GM03348 (cell line): ENCODE measurements at places on chromosomes 3 and 15.
A peak's percentile ranks its signal among the peaks of the same experiment; 100 is the strongest.

DNA sequence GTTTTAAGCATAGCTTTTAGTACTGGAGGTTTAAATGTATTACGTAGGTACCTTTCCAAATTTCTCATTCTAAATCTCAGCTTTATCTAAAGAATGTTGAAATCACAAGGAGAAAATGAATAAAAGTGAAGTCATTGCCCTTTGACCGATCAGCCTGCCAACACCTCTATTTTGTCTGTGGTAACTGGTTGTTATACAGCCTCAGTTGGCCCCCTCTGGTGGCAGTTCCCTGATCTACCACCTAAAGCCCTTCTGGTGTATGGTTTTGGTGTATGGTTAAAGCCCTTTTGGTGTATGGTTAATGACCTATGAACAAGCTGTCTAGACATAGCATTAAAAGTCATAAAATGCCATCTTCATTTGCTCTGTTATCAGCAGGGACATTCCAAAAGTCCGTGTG, 378.2 kb upstream of the AZI2 start:
- DNase-seq: peak; percentile 40

DNA sequence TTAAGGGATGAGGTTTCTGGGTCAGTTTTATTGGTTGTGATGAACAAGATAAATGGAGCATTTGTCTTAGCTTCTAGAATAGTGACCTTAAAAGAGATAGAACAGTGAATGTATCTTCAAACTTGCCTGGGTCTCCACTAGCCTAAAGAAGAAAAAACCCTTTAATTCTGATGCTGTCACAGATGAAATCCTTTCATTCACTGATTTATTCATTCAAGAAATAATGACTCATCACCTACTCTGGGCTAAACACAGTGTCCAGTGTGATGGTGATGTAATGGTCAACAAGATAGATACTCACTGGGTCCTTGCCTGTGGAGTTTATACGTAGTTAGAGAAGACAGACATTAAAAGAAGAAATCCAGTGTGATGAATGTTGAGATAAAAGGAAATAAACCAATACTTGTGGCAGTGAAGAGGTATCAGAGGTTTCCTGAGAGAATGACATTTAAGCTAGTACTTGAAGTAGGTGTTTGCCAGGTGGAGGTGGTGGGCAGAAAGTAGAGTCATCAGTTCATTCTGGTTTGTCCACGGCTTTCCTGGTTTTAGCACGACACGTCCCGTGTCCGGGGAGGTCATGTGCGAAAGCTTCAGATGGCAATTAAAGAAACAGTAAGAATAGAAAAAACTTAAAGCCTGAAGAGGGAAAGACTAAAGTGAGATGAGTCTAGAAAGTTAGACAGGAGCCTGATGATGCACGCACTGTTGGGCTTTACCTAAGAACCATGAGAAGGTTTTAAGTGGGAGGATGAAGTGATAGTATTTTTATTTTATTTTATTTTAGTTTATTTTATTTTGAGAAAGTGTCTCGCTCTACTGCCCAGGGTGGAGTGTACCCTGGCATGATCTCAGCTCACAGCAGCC, 18.5 kb downstream of the PAK2 start:
- DNase-seq: no peak

DNA sequence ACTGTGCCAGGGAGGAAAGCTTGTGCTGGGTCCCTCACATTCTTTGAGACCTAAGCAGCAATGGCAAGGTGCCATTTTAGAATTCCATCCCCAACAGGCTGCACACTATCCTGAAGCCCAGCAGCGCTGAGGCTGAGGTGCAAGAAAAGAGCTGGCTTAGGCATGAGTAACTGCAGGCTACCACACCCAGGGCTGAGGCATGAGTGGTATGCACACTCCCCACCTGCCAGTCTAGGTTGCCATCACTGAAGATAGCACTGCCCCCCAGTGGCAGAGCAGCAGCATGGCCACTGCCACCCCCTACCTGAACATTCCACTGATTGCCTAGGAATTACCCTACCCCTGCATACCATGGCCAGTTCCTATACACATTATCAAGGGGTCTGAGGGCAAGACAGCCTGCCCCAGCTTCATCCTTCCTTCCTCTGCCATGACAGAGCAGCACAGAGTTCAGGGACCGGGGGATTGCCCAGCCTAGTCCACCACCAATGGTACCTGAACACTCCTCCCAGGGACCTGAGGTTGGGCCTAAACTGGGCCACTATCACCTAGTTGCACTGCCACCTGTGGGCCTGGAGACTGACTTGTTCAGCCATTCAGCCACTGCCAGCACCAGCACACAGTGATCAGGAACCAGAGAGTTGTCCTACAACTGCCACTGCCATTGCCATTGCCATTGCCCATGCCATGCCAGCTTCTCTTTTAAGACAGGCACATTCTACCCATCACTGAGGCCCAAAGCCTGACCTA, 129.8 kb downstream of the SATB1 start:
- DNase-seq: peak; percentile 88

GRCh38 chr15:32682977-32683630, 34.7 kb upstream of the GREM1 start:
- no peak for DNase-seq

- peak; percentile 75 for DNase-seq
Measured at GRCh38 chr3:123447749-123448517, 957 bp downstream of the ADCY5 start.

GRCh38 chr3:100175637-100176280, 61.5 kb upstream of the FILIP1L start:
- DNase-seq: no peak

DNA sequence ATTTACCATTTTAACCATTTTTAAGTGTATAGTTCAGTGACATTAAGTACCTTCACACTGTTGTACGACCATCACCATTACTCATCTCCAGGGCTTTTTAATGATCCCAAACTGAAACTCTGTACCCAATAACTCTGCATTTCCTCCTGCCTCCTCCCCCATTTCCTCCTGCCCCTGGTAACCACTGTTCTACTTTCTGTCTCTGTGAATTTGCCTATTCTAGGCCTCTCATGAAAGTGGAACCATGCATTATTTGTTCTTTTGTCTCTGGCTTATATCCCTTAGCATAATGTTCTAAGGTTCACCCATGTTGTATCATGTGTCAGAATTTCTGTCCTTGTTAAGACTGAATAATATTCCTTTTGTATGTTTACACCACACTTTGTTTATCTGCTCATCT, 154.2 kb downstream of the MECOM start:
- DNase-seq: no peak

DNA sequence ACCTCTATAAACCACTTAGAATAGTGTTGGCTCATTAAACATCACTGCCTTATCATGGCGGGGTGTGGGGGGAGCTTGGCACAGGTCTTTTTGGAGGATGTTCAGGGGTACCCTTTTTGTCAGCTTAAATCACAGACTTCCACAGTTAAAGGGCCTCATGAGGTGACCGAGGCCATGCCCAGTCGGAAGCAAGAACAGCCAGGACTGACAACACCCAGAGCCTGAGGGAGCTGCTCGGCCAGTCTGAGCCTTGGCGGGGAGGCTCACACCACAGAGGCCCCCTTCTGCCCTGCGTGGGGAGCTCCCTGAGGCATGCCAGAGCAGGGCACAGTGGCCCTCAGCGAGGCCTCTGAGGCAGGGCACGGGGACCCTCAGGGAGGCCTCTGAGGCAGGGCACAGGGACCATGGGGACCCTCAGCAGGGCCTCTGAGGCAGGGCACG, 49.5 kb downstream of the UMPS start:
- DNase-seq: no peak

- DNase-seq: no peak
Measured at GRCh38 chr3:114154321-114154821, 24.5 kb downstream of the DRD3 start.

- no peak for DNase-seq
Measured at GRCh38 chr15:76376029-76376428, 39.5 kb downstream of the ISL2 start.

- no peak for DNase-seq
Measured at GRCh38 chr3:13470894-13471574, 9.1 kb upstream of the HDAC11 start.

- peak; percentile 77 for DNase-seq
Measured at GRCh38 chr15:50145451-50145872, 26.4 kb upstream of the ATP8B4 start.

DNA sequence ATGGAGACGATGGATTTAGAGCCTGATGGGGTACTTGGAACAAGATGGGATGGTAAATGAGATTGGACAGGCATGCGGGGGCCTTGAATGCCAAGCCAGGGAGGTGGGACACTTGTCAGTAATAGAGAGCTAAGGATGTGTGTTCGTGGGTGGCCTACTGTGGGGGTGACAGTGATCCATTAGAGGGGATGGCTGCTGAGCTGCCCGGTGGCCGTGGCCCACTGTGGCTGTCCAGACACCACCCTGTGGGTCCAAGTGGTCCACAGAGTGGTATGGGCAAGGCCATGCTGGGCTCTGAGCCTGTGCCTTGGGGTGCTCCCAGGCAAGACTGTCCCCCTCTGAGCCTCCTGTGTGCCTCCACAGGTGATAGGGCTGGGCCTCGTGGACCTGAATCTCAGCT, 17.5 kb downstream of the CAND2 start:
- no peak for DNase-seq

DNA sequence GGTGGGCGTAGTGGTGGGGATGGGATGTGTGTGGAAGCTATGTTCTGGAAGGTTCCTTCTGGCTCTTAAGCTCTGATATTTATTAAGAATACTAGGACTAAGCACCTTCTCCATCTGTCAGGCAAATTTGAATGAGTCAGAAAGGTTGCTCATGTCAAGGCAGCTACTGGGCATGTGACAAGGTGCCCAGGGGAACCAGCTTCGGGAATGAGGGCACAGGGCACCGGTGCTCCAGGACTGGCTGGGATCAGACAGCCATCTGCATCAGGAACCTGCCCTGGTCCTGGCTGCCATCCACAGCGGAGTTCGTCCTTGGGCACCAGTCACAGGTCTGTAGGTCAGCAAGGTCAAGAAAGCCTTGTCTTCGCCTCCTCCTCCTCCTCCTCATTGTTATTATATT, 32.5 kb downstream of the CA12 start:
- no peak for DNase-seq

DNA sequence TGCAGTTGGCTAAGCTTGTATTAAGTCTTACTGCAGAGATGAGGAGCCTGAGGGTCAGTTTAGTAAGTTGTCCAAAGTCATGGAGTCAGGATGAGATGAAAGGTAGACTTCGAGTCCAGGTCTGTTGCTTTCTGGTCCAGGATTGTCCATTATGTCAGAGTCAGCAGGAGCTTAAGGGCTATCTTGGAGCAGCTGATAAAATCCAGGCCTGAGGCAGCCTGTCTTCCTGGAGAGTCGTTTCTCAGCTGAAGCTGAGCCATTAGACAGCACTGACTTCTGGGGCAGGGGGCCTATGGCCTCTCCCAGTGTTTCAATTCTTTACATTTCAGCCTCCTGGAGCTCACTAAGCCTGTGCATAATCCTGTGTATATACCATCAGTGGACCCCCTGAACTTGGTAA, 219.5 kb upstream of the GAP43 start:
- DNase-seq: no peak

DNA sequence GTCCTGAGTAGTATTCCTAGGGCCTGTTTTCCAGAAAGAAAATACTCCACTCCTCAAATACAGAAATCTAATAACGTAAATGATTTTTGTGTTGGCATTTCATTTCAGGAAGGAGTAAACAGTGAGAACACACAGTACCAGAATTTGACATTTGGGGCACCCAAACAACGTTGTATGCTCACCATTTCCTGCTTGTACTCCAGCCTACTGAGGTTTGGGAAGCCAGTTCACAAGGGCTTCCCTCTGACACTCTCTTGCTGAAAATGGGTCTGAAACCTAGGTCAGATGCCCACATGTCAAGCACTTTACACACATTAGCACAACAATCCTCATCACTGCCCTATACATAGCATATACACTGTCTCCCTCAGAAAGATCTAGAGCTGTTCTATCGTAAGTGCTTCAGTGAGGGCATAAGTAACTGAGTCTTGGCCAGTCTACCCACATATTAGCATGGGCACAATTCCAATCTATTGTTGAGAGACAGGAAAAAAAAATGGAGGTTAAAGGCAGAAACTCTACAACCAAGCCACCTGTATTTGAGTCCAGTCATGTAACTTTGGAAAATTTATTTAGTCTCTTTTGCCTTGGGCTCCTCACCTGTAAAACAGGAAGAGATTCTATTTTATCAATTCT, 43.5 kb upstream of the RSL24D1 start:
- DNase-seq: no peak

DNA sequence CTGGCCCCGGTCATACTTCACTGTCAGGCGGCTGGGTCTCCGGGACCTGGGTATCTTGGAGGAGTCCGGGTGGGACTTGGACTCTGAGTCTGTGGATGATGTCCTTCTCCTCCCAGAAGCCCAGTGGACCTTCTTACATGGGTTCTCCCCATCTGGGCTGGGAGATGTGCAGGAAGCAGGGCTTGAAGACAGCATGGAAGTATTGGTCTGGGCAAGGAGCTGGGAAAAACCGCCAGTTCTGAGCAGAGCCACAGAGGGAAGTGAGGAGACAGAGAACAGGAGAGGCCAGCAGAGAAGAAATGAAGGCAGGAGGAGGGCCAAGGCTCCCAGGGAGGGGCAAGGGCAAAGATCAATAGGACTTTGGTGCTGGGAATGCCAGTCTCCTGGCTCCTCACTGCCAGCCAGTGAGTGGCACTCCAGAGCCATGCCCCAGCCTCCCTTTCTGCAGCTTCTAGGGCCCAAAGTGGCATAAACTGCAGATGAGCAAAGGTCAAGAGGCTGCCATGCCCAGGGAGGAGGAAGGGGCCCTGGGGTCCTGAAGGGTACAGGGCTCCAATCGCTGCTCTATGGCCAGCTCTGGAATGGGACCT, at the start of gene PPP1R14D:
Gene PPP1R14D, minus strand, starts transcription at position 262 of the 590 bp plus-strand sequence. Its CDS starts 67 bp downstream, at position 195.
- DNase-seq: no peak

DNA sequence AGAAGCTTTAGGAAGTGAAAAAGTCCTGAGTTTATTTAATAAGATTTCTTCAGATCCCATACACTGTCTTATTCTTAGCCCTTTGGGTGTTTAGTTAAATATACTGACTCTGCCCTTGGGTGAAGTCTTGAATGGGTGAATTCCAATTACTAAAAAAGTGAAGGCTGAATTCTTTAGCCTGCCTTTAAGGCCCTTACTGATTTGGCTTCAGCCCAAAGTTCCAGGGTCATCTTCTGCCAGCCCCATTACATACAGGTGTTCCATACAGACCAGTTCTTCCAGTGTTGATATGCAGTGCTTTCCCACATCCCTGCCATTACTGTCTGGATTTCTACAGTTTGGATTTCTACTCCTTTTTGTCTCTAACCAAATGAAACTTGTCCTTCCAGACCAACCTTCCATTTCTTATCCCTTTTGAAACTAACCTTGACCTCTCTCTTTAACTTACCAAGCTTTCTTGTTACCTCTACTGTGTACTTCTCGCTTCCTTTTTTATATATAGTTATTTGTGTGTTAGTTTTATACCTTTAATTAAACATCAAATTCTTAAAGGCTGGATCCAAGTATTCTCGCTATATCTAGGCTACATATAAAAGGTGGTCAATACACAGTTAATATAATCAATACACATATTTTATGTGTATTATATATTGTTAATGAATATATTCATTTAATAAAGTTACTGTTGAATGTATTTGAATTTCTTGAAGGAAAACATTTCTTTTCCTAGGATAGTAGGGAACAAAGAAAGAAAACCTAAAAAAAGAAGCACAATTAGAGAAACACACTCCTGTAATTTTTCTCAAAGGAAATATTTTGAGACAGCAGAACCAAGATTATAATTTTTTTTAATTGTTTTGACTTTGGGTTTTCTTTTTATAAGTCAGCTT, 15.0 kb downstream of the MBNL1 start:
- no peak for DNase-seq
